Hair follicle dermal papilla cell (primary cell): ENCODE measurements at places on chromosomes 7 and 10. TPM values are rescaled to one million over a fixed set of nuclear protein-coding genes. Genes with fewer than 3 reads are reported as not detected.

The TRIM50 gene
- not detected in 2 replicates for total RNA-seq

The MEOX2 gene
- total RNA-seq, result 4.5 and 7.6 TPM in 2 replicates

The GIMAP1 gene
- 0.16 TPM in 1 of 2 replicates, not detected in the other for total RNA-seq

The GPR26 gene
- total RNA-seq, result not detected in 2 replicates

The ACADSB gene
- total RNA-seq, result 7.5 and 8.4 TPM in 2 replicates

The HNRNPH3 gene
- 12.1 and 12.5 TPM in 2 replicates for total RNA-seq

The NEUROG3 gene
- not detected in 2 replicates for total RNA-seq

The KCNIP2 gene
- total RNA-seq, result 1.6 and 1.7 TPM in 2 replicates

The PON1 gene
- not detected in 2 replicates for total RNA-seq

The LFNG gene
- total RNA-seq, result 20.3 and 32.0 TPM in 2 replicates
